ENCODE measurements at places on chromosomes 3 and 15.

DNA sequence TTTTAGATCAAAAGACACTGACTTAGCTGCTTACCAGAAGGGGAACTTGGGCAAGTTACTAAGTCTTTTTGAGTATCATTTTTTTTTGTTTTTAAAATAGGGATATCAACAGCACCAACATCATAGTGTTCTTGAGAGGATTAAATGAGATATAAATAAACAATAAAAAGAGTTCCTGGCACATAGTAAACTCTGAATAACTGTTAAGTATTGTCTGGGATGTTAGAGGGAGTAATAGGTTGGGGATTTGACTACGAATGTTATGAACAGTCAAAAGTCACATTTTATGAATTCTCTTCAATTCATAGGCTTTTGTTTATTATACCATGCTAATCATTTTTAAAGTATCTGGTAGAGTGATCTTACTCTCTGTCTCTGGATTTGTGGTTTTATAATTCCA, 37.8 kb upstream of the FAH start:
- DNase-seq: no peak

GRCh38 chr3:172352786-172353185, 95.5 kb downstream of the GHSR start:
- no peak for DNase-seq

DNA sequence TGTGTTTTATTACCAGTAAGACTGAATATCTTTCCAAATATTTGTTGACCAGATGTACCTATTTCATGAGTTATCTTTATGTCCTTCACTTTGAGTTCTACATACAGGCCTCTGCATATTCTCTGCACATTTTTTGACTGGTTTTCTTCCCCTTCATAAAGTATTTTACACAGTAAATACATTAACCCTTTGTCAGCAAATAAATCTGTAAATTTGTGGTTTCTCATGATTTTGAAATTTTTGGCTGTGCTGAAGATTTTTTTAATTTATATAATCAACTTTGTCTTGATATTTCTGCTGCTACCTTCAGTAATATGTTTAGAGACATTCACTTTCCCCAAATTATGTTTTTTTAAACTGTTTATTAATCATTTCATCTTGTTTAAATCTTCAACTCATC, 50.5 kb downstream of the WNT5A start:
- no peak for DNase-seq

GRCh38 chr3:58005669-58006068, 2.6 kb upstream of the FLNB start:
- no peak for DNase-seq

- no peak for DNase-seq
These were observed 4.6 kb upstream of the PRKCD start for GRCh38 chr3:53156368-53156834.

DNA sequence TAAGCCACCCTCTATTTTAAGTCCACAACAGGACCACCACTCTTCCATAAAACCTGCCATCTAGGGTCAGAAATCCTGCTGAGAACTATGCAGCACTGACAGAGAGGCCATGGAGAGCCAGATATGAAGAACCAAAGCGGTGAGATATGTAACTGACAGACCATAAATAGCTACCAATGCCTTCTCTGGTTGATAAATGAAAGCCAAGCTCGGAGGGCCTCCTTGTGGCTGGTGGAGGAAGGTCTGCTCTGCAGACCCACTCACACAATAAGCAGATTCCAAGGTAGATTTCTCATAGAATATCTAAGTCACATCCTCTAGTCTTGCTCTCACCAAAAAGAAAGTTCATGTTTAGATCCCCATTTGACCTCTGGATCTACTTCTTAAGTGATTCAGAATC, 38.9 kb downstream of the RYK start:
- DNase-seq: no peak

DNA sequence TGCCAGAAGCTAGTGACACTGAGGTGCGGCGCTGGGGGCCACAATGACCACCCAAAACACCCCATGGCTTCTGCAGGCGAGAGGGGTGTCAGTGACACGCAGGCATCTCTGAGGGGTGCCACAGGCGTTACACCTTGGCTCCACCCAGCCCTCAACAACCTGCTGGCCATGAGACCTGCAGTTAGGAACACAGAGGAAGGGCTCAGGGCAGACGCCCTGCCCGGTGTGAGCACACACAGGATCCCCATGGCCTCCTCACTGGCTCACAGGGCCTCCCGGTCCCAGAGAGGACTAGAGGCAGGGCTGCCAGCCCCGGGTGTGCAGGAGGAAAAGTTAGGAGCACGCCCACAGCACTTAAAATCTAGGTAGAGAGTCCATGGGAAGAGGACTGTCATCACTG, 35.1 kb downstream of the CYFIP1 start:
- DNase-seq: no peak

DNA sequence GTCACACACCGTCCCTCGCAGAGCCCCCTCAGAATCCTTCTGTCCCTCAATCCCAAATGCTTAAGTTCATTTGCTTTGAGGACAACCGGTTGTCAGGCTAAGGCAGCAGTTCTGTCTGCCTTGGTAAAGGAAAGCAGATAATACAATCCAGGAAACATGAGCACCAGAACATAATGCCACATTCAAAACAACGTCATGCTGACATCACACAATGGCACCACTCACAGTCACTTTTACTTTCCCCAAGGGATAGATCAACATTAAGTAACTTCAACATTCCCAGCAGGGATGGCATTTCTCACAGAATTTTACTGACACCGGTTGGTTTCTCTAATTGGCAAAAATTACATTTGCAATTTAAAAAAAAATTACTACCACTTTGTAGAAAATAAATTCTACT, 74.6 kb upstream of the PSMD6 start:
- DNase-seq: no peak

DNA sequence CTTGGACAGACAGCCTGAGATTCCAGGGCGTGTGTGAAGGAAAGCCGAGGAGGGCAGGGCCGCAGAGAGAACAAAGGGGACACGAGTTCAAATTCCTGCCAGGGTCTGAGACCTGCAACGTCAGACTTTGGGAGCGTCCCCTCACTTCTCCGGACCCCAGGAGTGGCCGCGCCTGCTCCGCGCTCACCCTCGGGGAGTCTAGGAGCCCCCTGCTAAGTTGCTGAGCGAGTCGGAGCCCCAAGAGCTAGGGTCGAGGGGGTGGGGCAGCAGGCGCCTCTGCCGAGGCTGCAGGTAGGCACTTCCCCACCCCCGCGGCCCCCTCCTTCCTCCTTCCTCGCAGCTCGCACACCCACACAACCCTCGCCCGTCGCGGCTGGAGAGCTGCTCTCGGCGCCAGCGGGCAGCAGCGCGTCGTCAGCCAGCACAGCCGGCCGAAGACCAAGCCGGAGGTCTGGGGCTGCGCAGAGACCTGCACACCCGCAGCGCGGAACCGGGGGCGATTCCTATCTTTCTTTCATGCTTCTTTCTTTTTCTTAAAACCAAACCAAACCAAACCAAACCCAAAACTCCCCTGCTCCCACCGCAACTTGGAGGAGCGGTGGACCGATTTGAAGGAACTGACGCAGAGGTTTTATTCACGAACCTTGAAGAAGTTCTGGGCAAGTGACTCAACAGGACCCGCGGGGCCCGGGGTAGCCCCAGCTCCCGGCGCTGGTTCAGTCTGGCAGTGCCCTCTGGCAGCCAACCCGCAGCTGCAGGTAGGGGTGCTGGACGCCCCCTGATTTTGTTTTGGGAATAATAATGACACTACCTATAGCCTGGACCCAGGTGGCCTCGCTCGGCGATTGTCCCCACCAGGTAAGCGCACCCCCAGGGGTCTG, at the start of gene ANKRD34C:
ANKRD34C (plus strand) TSS at position 352 of the 881 bp plus-strand sequence. CDS start 10,563 bp downstream, outside the sequence.
- no peak for DNase-seq

DNA sequence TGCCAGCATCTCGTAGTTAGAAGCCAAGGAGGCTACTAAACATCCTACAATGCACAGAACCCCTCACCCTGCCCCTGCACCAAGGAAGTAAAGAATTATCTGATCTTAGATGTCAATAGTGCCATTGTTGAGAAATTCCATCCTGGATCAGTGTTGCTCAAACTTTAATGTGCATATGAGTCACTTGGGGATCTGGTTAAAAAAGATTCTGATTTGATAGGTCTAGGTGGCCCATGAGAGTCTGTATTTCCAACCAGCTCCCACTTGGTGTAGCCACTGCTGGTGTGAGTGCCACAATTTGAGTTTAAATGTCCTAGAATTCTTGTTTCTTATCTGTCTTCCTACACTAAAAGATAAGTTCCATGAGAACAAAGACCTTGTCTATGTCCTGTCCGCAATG, 43.7 kb downstream of the TMEM45A start:
- DNase-seq: no peak

DNA sequence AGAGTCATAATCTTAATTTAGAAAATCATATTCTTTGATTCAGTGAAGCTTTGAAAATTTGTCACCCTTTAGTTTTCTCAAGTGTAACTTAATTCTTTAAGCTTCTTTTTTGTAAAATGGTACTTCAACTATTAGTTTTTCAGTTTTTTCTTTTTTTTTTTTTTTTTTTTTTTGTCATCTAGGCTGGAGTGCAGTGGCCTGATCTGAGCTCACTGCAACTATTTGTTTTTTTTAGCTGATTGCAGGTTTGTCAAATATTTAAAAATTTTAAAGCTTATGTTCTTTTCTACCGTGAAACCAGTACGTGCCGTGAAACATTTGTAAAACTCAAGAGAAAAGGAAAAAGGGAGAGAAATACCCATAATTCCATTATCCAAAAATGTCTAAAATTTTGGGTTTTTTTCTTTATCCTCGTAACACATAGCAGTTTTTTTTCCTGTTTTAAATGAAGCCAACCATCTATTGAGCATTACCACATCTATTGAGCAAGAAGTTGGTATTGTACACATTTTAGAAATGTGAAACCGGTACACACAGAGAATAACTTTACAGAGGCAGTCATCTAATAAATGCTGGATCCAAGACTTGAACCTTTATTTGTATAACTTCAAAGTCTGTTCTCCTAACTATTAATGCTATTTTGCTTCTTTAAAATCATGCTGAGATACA, 25.7 kb downstream of the ECT2 start:
- DNase-seq: no peak

DNA sequence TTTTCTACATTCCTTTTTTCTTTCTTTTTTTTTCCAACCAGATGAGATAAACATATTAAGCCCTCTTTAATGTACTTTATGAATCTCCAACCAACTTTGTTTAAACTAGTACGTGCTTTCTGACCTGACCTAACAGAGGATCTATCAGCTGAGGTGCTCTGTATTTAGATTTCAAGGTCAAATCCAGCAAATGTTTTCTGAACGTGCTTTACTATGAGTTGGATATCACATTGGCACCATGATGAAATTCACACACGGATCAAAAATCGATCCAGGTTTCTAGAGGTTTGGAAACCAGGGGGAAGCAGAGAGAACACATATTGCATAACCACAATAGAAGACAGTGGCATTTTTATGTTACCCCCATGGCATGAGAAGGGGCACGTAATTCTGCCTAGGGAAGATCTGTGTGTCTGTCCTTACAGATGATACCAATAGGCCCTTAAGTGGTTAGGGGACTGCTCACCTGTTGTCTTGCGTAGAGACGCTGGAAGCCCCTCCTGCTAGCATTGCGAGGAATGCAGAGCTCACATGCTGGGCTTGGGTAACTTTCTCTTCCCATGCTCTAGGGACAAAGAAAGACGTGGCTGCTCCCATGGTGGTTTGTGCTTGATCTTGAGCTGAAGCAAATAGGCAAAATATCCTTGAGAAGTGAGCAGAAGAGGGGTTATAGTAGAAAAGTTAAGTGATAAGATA, 59.3 kb upstream of the ABHD10 start:
- DNase-seq: no peak

DNA sequence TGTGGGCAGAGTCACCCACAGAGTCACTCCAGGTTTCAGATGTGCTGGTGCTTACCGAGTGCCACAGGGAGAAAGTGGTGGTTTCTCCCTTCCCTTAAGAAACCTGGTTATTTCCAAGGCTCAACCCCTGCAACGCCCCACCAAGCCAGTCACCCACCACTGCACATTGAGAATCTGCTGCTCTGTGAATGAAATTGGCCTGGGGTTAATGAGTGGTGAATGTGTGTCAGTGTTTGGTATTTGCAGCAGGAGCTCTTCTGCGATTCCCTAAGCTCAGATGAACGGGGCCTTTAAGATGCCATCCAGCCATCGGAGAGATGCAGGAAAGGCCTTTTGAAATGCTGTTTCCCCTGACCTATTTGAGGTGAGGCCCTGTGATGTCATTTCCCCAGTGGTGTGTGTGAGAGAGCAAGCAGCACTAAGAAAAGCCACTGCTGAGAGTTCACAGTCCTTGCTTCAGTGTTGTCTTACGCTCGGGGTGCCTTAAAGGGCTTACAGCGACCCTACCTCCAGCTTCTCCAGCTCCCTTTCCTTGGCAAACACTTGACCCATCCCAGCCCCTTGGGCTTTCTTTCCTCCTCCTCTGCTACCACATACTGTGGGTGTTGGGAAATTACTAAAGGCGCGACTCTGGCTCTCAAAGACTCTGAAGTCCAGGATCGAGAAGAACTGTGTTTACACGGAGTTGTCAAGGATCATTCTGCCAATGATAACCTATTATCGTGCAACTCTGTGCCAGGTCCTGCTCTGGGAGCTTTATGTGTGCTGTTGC, 68.9 kb downstream of the SMAD3 start:
- peak; percentile 56 for DNase-seq

DNA sequence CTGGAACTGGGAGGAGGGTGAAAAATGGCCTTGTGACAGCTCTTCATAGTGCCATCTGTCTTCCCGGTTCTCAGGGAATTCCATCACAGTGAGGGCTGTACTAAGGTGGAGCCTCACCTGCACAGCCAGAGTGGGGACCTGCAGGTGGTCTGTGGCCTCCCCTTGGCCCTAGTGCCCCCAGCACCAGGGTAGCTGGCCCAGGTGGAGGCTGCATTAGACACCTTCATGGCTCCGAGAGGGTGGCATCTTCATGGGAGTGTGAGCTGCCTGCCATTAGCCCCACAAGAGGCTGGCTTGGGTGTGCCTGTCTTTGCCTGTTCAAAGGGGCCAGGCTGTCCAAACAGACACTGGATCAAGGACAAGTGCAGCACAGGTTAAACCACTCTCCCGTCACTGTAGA, 95.5 kb upstream of the PRR23E start:
- DNase-seq: no peak

Measured in activated effector memory CD4-positive, alpha-beta T cell treated with Interleukin-2 at 50 U/mL for 16 hours (primary cell).